ENCODE measurements at places on chromosomes 7 and 10. TPM values are rescaled to one million over a fixed set of nuclear protein-coding genes. Genes with fewer than 3 reads are reported as not detected.

DNA sequence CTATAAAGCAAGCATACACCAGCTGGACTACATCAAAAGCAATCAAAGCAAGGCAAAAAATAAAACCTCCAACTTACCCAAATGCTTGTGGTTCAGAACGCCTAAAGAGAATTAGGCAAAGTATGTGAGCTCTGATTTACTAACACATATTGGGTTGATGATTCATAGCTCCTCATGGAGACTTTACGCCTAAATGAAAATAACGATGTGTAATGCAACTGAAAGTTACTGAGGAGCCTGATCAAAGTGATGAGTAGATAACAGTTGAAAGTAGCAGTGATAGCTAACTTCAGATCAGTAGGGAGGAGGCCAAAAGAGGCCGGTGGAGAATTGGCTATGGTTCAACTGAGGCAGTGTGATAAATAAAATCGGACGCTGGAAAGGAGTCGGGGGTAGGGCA is 85.0 kb downstream of the MPP7 start:
- H3K27ac ChIP-seq, result no peak overlapping the region
- H3K27me3 ChIP-seq, result no peaks in the 10 kb centered on the region
- H3K4me1 ChIP-seq, result peaks cover 4% of the 10 kb centered on the region

- no peak for DNase-seq
- H3K36me3 ChIP-seq, result no peaks in the 10 kb centered on the region
- H3K4me1 ChIP-seq, result no peaks in the 10 kb centered on the region
- no peaks in the 10 kb centered on the region for H3K27me3 ChIP-seq
- no peak overlapping the region for H3K4me3 ChIP-seq
Observed at GRCh38 chr7:148306759-148307158, 283.8 kb upstream of the C7orf33 start.

GRCh38 chr7:139168479-139168878 is 59.0 kb upstream of the ZC3HAV1 start:
- no peak overlapping the region for H3K4me3 ChIP-seq
- no peaks in the 10 kb centered on the region for H3K27me3 ChIP-seq
- H3K27ac ChIP-seq, result no peak overlapping the region
- no peaks in the 10 kb centered on the region for H3K36me3 ChIP-seq

AOAH gene
- total RNA-seq, result 4.8 TPM

LDB3 gene
- 10.8 TPM for total RNA-seq

KAZALD1 gene
- total RNA-seq, result 24.4 TPM

CALHM3 gene
- total RNA-seq, result 0.51 TPM

CHCHD1 gene
- total RNA-seq, result 55.6 TPM

EPO gene
- not detected for total RNA-seq

SPACDR gene
- total RNA-seq, result 11.9 TPM

RTKN2 gene
- 2.1 TPM for total RNA-seq

NPFFR1 gene
- total RNA-seq, result under 0.01 TPM

OPALIN gene
- not detected for total RNA-seq
